Stimulated activated CD4-positive, alpha-beta T cell treated with anti-CD3 and anti-CD28 coated beads, Interleukin-4, amount 100 ng/mL, for 4 hours (primary cell): ENCODE measurements at places on chromosomes 2 and 18.

DNA sequence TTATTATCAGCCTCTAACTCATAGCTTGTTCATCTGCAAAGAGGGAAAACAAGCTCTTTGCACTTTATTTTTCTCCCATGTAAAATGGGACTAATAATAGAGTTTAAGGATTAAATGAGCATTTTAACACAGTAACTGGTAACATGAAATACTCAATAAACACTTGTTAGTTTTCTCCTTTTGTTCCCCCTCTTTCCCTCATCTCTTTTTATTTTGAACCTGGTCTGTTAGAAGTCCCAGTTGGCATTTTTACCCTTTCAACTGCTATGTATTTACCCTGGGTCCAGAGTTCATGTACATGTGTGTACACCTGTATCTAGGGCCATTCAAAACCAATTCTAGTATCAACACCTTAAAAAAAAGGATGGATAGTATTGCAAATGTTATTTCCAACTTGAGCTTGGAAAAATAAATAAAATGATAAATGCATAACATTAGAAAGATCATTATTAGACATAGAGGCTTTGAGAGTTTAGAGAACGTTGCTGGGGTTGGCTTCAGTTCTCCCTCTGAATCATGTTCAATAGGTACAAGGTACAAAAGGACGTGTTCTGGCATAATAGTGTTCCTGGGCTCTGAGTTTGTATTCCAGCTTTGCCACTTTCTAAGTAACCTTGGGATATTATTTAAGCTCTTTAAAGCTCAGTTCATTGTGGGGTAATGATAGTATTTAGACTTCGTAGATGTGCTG lies 5.2 kb upstream of the VPS54 start:
- DNase-seq: no peak

DNA sequence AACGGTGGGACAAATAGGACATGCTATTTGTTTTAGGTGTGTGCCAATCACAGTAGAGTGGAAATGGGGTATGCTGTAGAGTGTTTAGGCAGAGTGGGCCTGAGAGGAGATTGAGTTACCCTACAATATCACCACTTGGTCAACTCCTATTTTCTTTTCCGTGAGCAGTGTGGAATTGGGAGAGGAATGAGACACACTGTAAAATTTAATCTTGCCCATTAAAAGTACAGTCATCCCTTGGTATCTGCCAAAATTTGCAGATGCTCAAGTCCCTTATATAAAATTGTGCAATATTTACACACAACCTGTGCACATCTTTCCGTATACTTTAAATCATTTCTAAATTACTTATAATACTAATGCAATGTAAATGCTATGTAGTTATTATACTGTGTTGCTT lies 12.4 kb downstream of the FBXO48 start:
- no peak for DNase-seq

DNA sequence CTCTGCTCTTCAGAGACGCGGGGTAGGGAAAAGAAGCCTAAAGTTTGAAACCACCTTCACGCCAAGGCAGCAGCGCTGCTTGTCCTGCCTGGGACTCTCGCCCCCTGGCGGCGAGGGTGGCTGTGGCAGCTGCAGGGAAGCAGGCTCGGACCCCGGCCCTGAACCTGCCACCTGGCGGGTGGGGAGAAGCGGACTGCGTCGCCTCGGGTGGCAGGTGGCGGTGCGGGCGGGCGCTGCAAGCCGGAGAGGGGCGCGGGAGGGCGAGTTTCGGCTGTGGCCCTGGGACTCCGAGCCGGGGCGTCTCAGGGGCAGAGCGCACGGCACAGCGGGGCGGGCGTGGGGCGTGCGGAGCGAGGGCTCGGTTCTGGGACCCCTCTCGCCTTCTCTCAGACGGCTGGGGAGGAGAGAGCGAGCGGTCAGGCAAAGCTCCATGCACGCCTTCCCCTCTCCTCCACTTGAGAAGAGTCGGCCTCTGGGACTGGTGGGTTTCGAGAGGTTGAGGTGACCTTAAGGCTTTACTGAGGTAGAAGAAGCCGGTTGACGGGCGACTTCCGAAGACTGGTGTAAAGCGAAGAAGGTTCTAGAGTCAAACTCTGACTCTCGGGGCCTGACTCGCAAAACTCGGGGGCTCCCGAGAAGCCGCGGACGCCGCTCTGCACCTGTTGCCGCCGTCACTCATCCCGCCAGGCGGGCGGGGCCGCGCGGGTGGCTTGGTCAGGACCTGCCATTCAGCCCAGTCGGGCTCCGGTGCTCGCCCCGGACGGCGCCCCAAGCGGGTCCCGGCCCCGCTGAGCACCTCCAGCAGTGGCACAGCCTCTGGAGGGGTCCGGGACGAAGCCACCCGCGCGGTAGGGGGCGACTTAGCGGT lies 1.1 kb upstream of the BOLL start:
- DNase-seq: peak; percentile 47

DNA sequence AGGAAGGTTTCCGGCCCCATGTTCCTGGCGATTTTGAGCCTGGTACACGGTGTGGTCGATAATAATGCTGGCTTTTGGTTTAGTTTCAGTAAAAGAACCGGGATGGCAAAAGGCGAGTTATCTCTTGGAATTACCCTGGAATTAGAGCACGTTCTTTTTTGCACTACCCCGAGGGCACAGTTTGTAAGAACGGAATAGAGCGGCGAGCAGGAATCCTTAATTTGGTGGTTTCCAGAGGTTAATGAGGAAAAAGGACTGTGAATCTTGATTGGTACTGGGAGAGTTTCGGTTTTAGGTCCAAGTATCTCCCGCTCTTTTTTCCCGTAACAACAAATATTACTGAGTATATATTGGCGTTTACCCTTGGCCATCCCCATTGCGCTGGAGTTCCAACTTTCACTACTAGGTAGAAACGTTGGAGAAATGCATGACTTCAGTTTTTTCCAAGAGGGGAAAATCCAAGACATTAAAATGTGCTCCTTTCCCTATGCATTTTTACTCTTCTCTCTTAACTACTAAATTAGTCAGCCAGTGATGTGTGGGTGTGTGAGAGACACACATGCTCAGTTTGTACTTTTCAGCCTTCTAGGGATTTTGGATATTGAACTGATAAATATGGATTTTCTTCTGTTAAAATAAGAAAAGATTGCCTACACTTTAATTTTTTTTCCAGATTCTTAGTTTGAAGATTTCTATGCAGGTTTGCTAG lies 160.8 kb downstream of the AGPS start:
- no peak for DNase-seq

- DNase-seq: no peak
Observed at GRCh38 chr2:222734703-222735014, 63.2 kb downstream of the MOGAT1 start.

- no peak for DNase-seq
Observed at GRCh38 chr18:49842656-49843055, 29.3 kb upstream of the ACAA2 start.

DNA sequence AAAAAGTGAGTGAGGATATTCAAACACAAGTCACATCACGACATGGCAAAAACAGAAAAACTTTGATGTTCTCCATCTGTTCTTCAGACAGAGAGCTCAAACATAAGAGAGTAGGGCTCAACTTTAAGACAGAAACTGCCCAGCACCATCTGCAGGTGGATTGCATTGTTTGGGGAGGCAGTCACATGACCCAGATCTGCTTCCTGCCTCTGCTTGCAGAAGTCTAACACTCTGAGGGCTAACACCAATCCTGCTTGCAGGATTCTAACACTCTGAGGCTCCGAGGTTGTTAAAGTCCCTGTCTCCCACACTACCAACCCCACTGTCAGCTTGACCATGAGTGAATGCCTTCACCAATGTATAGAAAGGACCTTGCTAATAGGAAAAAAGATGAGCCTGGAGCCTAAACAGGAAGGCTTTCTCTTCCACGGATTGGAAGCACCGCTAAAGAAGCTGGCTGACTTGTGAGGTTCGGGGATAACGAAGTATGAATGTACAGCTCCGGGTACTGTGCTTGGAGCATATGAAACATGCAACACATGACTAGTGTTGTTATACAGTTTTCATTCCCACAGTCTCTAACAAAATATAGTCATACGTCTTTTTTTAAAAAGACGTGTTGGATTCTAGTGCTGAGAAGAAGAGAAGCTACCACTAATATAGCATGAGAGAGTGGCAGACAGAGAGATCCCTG lies 176.6 kb upstream of the CREB1 start:
- no peak for DNase-seq

- no peak for DNase-seq
Observed at GRCh38 chr2:127360242-127360641, 27.5 kb downstream of the MAP3K2 start.

DNA sequence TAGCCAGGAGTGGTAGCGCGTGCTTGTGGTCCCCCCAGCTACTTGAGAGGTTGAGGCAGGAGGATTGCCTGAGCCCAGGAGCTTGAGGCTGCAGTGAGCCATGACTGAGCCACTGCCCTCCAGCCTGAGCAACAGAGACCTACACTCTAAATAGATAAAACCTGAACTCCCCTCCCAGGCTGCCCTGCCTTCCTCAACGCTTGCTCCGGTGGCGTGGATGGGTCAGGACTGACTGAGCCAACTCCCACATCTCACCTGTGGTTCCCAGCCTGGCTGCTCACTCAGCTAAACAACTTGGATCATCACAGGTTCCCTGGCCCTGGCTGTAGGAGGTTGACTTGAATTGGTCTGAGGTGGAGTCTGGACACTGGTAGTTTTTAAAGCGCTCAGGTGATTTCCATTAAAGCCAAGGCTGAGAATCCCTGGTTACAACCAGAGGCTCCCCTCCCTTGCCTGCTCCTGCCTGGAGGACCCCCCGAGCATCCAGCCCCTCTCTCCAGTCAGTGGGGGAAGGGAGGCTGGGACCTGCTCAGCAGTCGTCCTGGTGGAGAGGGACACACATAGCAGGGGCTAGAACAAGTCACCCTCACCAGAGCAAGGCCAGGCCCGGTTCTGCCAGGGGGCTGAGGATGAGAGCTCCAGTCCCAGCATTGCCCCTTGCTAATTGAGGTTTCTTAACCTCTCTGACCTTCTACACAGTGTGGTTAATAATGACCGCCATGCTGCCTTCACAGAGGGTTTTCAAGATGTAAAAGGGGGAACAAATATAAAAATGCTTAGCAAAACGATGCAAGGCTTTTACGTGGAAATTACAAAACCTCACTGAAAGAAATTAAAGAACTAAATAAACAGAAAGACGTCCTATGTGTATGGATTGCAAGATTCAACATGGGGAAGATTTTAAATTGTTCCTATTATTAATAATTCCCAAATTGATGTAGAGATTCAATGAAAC lies 46.9 kb upstream of the TAF1B start:
- DNase-seq: no peak

DNA sequence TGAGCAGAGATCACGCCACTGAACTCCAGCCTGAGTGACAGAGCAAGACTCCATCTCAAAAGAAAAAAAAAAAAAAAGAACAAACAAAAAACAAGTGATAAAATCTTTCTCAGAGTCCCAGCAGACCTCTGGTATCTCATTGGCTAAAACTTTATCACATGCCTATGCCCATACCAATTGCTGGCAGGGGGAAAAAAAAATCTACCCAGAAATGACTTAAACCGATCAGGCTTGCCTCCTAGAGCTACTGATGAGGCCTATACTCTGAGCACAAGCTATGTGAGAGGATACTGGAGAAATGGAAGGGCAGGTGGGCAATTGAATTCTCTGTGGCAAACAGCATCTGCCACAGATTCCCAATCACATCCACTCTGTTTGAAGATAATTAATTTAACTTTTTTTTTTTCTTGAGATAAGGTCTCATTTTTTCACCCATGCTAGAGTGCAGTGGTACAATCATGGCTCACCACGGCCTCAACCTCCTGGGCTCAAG lies 49.0 kb downstream of the FBXO36 start:
- no peak for DNase-seq

GRCh38 chr2:129735576-129735975 lies 243.9 kb upstream of the RAB6C start:
- DNase-seq: no peak

DNA sequence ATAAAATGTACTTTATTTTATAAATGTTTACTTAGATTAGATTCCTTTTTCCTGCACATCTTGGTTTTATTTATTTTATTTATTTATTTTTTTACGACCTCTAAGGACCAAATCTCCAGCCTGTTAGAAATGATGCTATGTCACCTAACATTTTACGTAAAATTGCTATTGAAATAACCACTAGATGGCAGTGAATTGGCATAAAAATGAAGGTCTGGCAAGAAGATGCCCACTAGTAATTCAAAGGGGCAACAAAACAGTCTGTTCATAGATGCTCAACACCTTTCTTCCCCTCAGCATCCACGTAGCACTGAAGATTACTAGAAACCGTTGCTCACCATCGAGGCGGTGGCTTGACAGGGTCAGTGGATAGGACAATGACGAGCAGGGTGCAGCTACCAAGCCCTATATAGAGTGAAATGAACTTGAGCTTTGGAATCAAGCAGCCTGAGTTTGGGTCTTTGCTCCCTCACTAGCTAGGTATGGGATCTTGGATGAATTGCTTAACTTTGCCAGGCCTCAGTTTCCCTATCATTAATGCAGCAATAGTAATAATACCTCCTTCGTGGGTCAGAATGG lies 128.7 kb upstream of the L3MBTL4 start:
- no peak for DNase-seq

GRCh38 chr2:206988884-206989283 lies 49.6 kb downstream of the CPO start:
- no peak for DNase-seq

- no peak for DNase-seq
Observed at GRCh38 chr2:151007365-151007764, 254.3 kb downstream of the RBM43 start.

GRCh38 chr2:27593240-27593639 lies 10.4 kb downstream of the ZNF512 start:
- DNase-seq: no peak

- DNase-seq: no peak
Observed at GRCh38 chr2:42142547-42143184, 26.5 kb upstream of the EML4 start.

GRCh38 chr2:29579495-29580169 lies 341.8 kb downstream of the ALK start:
- DNase-seq: no peak

- no peak for DNase-seq
Observed at GRCh38 chr18:34740101-34740500, 30.0 kb downstream of the DTNA start.

DNA sequence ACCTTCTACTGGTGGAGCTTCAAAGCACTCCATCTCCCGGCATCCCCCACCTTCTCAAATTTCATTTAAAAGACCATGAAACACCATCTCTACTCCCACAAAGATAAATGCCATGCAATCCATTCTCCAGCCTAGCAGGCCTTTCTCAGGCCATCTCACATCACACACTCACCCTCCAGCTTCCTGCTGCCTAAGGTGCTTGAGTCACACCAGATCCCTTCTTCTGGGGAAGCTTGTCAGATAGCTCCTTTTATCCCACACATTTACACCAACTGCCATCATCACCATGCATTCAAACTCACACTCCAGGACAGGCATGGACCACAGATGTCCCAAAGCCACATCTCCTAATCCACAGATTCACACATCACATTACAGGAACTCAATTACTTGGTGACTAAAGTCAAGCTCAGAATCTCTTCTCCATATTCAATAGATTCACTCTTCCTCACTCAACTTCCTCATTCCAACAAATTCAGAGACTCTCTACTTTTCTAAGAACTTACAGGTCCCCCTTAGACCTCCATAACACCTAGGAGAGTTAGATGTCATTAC lies 292.5 kb downstream of the TNS1 start:
- DNase-seq: no peak
